ENCODE measurements at places on chromosomes 1 and 21.

GRCh38 chr1:63743781-63744180 lies 30.0 kb upstream of the ROR1 start:
- no peak for DNase-seq

- DNase-seq: no peak
These were observed 125.7 kb upstream of the L1TD1 start for GRCh38 chr1:62068978-62069377.

GRCh38 chr1:16235944-16236510 lies 956 bp downstream of the CPLANE2 start:
- DNase-seq: peak; percentile 21

GRCh38 chr21:23016617-23017016 lies 2018.4 kb downstream of the NCAM2 start:
- no peak for DNase-seq

- no peak for DNase-seq
These were observed 103.5 kb downstream of the RGS7 start for GRCh38 chr1:241253471-241253870.

DNA sequence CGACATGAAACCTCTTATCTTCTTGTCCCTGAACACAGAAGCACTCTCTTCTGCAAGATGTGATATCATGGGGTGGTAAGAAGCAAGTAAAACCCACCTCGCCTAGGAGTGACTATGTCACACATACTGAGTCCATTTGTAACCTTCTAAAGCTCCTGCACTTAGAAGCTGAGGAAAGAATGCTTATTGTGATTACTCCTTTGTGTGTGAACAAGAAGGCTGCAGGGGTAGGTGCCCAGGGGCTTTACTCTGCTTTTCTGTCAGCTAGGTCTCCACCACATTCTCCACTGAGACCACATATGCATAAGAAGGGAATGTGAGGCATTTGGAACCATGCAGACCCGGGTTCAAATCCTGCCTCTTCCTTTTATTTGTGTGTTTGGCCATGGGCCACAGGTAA lies 144.3 kb downstream of the DMRTA2 start:
- DNase-seq: no peak

- DNase-seq: no peak
These were observed 8.8 kb upstream of the CEP85 start for GRCh38 chr1:26225033-26225831.
